Hematopoietic multipotent progenitor cell (in vitro differentiated cells): ENCODE measurements at places on chromosomes 3 and 15. TPM values are rescaled to one million over a fixed set of nuclear protein-coding genes. Genes with fewer than 3 reads are reported as not detected.

CSTA gene
- total RNA-seq, result 0.27 TPM

C3orf70 gene
- total RNA-seq, result under 0.01 TPM

GASK1A gene
- 1.6 TPM for total RNA-seq

MRPL46 gene
- 12.4 TPM for total RNA-seq

EOMES gene
- total RNA-seq, result under 0.01 TPM

PCSK6 gene
- 0.54 TPM for total RNA-seq

RTP3 gene
- total RNA-seq, result not detected

RHOV gene
- total RNA-seq, result 0.27 TPM

ERICH6 gene
- total RNA-seq, result not detected

ZNF774 gene
- total RNA-seq, result 0.27 TPM

ANKRD63 gene
- total RNA-seq, result 1.1 TPM

C15orf62 gene
- total RNA-seq, result 1.1 TPM

PLA2G4B gene
- 1.6 TPM for total RNA-seq

ACKR2 gene
- total RNA-seq, result 0.81 TPM

- DNase-seq, result no peak
These were observed 40.1 kb upstream of the MITF start for GRCh38 chr3:69699183-69699582.

DNA sequence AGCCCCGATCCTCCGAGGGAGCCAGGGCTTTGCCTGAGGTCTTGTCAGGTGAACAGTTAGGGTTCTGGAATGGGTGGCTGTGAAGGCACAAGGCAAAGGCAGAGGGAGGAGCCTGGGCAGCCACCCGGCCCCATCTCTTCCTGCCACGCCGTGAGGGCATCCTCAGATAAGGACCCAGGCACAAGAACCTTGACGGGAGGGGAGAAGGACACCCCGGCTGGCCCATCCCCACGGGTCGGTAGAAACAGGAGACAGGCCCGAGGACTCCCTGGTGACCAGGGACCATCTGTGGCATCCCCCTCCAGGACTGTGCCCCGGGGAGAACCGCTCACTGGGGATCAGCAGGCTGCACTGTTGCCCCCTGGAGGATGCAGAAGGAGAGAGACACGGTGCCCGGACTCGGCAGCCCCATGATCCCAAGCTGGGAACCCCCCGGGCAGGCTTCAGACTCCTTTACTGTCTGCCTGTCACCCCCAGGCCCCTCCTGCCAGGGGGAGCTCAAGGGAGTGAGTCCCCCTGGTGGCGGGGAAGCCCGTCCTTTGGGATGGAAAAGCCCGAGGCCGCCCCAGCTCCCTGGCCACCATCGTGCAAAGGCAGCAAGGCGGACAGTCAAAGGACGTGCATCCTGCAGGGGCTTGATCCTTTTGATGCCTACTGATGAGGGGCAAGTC, 12.3 kb upstream of the PCSK6 start:
- DNase-seq, result peak; percentile 9

GRCh38 chr3:33860373-33861050, 62.1 kb downstream of the PDCD6IP start:
- DNase-seq, result no peak

- DNase-seq, result no peak
These were observed 40.2 kb downstream of the TMEM212 start for GRCh38 chr3:171883257-171883892.

DNA sequence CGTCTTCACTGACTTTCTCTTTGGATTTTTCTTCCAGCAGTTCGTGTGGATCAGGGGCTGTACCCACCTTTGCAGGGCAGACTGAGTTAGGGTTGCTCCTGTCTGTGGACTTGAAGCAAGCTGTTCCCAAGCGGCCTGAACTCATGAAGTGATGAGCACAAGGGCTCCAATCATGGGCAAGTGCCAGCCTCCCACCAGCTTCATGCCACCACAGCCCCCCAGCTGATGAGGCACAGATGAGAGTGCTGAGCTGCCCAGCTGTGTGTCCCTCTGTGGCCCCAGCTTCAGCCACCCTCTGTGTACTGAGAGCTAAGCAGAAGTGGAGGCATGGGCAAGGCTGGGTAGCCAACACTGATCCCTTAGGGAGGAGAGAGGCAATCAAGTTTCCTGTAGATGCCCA, 3.3 kb upstream of the PLCB2 start:
- no peak for DNase-seq

DNA sequence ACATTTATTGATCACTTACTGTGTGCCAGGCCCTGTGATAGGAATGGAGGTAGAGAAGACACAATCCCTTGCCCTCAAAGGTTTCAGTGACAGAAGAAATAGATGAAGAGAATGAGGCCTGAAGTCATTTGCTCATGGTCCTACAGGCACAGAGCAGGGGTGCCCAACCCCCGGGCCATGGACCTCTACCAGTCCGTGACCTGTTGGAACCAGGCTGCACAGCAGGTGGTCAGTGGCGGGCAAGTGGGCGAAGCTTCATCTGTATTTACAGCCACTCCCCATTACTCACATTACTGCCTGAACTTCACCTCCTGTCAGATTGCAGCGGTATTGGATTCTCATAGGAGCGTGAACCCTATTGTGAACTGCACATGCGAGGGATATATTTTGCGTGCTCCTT, 480.3 kb downstream of the LPP start:
- DNase-seq, result no peak

GRCh38 chr3:175651716-175652115, 792.6 kb downstream of the NAALADL2 start:
- no peak for DNase-seq

DNA sequence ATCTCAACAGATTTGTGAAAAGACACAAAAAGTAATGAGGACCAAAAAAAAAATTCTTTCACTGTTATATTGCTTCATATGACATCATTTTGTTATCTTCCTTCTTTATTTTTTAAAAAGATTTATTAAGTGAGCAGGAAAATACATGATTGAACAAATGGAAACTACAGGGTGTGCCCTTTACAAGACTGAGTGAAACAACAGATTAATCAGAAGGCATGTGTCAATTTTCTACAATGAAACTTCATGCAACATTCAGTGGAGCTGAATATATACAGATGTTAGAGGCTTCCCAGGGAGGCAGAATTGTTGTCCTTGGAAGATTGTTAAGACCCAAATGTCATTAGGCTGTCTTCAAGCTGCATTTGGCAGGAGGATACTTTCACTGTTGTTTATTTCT, 28.4 kb upstream of the SLC2A2 start:
- DNase-seq, result no peak

DNA sequence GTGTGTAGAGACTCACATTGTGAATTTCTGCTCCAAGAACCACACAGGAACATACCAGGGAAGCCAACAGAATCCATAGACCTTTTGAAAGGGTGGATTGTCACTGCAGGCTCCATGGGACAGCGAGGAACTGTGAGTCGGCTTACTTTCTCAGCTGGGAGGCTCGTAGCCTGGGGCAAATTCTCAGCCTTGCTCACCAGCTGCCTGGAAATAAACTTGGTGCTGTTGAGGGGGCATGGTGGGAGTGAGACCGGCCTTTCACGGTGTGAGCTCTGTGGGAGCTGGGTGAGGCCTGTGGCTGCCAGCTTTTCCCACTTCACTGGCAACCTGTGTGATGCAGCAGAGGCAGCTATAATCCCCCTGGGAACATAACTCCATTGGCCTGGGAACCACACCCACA, 146.6 kb upstream of the P2RY1 start:
- DNase-seq, result no peak

- no peak for DNase-seq
These were observed 48.4 kb downstream of the MOBP start for GRCh38 chr3:39515681-39516441.

DNA sequence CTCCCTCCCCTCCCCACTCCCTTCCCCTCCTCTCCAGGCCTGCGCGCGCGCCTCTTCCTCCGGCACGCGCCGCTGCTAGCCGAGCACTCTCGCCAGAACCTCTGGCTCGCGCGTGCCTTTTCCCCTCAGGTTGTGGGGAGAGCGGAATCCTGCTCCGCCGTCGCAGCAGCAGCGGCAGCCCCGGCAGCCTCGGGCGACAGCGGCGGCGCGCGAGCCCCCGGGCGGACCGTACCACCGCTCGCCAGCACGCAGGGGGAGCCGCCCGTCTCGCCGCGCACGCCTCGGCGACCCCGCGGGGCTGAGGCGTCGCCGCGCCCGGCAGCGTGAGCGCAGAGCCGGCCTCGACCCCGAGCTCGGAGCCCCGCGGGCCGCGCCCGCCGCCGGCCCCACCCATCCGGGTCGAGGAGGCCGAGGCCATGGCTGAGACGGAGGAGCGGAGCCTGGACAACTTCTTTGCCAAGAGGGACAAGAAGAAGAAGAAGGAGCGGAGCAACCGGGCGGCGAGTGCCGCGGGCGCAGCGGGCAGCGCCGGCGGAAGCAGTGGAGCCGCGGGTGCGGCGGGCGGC, at the start of gene CDV3:
CDV3 (plus strand) TSS at position 58 of the 566 bp plus-strand sequence; CDS start at position 417, 359 bp downstream.
- no peak for DNase-seq

- no peak for DNase-seq
These were observed 75.9 kb downstream of the TBC1D2B start for GRCh38 chr15:78001656-78002055.

GRCh38 chr3:15924914-15925313, 127.1 kb upstream of the ANKRD28 start:
- DNase-seq, result no peak

DNA sequence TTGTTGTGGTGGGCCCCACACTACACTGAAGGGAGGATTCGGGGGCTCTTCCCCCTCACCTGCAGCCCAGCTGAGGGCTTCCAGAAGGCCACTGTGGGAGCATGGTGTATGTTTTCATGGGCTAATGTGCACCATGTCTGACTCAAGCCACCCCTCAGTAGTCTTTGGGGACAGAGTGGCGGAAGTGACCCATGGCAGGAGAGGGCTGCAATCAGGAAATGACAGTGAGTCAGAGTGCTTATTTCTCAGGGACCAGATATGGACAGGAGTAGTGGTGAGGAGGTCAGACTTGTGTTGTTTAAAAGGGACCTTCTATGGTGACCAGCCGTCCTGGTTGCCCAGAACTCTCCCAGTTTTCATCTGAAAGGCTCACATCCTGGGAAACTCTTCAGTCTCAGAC, 32.8 kb upstream of the SLC9A9 start:
- no peak for DNase-seq

DNA sequence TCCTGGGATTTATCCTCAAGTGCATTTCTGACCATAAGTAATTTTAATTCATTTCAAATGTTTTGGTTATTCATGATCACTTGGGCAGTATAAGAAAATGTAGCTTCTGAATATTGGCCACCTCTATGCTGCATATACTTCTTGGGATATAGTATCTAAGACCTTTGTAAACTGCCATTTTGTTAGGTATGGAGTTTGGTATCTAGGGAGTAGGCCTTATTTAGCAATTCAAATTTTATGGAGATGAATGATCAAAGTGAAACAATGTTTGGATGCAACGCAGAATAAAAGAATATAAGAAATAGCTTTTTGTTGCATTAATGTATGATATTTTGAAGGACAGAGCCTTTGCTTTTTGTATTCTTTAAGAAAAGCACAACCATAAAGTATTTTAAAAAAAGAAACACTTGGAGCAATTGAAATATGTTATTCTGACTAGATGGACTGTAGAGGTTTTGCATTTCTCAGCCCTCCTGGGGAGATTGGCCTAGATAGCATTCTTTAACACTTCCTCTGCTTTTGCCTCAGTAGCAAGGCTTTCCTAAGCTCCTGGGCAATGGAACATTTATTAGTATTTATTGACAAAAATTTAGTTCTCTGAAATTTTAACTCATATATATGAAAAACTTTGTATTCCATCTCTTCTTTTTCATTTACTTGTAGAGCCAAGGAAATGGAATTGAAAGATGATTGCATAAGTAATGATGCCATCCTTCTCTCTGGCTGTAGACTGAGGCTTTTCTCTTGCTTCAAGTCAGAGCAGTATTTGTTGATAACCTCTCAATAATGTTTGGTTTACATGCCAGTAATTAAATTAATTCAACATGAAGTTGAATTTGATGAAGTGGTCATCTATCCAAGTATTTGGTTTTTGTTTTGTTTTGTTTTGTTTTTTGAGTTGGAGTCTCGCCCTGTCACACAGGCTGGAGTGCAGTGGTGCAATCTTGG, 61.8 kb upstream of the UTS2B start:
- no peak for DNase-seq

DNA sequence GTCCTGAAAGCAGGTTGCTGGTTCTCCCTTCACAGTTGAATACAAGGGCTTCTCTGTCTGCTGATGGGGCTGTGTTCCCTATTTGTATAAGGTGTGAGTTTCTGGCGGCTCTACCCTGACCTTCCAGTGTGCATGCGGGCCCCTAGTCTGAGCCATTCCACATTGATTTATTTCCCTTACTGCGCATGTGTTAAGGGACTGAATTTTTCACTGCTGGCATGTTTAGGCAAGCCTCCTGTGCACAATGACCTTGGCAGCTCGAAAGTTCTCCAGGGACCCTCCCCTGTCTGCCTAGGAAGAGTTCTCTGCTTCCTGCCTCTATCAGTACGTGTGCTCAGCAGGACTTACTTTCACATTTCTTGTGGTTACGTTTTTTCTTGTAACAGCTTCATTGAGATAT, 11.4 kb downstream of the TRAK1 start:
- no peak for DNase-seq

DNA sequence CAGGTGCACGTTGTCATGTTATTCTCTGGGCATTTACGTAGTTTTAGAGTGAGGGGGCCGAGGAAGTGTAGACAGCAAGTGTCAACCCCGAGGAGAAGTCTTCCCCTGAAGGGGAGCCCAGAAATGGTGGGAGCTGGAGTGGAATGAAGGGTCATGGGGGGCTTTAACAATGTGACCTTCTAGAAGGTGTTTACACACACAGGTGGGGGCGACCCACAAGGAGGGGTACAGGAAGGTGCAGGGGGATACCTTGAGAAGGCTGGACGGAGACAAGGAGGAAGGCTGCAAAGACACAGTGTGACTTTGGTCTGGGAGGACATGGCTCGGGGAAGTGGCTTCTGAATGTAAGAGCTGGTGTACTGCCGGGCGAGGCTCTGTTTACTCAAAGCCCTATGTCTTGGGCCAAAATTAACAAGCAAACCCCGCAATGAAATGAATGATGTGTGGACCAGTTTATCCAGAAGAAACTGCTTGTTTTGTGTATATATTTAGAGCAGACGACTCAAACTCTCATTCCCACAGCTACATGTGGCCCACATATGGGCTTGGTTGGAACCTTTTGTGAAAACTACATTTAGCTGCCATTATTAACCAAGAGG, 18.7 kb downstream of the TRPM1 start:
- DNase-seq, result no peak

DNA sequence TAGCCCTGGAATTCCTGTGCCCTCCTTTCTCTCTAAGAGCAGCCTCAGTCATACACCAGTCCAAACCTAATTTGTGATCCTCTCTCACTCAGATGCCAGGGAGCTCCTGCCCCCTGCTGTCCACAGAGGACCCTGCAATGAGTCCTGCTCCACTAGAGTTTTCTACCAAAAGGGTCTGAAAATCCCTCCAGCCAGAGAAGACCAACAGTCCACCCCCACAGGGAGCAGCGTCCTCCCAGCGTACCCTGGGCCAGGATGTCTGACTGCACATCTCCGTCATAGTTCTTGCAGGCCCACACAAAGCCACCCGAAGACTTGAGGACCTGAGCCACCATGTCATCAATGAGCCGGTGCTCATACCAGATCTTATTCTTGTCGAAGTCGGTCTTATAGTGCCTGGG, 15.4 kb downstream of the IDH2 start:
- peak; percentile 69 for DNase-seq

GRCh38 chr15:80934761-80935221, 54.8 kb downstream of the MESD start:
- DNase-seq, result no peak
